Stimulated activated CD4-positive, alpha-beta T cell treated with anti-CD3 and anti-CD28 coated beads, Interleukin-1b, Interleukin-23, amount 100 ng/mL, for 1 hour (primary cell): ENCODE measurements at places on chromosomes 4 and X.

GRCh38 chrX:108312957-108313356 is 125.3 kb downstream of the COL4A6 start:
- DNase-seq, result no peak

GRCh38 chrX:130100180-130100579 is 10.1 kb downstream of the ELF4 start:
- no peak for DNase-seq

DNA sequence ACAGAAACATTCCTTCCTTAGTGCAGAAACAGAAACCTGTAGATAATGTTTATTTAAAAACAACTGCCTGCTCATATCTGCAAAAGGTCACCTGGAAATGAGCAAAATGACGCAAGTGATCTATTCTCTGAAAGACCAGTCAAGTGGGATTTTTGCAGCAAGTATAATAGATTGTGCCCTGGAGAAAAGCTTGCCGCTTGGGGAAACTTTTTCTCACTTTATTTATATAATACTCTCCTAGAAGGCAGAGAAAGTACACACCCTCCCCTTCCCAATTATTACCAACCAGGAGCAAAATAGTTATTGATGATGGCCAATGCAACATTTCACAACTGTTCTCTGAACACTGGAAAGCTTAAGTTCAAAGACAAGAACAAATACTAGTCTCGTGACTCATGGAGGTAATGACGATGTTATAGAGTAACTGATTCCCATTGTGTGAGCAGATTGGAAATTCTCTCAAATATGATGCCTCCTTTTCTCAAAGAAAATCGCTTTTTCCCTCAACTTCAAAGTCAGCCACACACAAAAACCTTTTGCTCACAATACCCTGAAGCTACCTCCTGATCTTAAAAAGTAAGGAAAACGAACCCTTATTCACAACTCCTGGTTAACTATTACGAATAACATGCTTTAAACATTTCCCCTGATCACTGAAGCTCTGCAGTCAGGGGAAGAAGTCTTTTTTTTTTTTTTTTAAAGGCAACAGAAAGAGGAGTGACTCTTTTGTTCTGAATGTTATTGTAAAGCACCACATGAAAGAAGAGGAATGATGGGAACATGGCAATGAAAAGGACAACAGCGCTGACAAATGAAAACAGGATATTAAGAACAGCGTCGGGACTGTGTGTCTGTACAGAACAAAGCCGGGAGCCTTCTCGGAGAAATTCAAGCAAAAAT is 41.0 kb downstream of the MID1 start:
- DNase-seq, result no peak

DNA sequence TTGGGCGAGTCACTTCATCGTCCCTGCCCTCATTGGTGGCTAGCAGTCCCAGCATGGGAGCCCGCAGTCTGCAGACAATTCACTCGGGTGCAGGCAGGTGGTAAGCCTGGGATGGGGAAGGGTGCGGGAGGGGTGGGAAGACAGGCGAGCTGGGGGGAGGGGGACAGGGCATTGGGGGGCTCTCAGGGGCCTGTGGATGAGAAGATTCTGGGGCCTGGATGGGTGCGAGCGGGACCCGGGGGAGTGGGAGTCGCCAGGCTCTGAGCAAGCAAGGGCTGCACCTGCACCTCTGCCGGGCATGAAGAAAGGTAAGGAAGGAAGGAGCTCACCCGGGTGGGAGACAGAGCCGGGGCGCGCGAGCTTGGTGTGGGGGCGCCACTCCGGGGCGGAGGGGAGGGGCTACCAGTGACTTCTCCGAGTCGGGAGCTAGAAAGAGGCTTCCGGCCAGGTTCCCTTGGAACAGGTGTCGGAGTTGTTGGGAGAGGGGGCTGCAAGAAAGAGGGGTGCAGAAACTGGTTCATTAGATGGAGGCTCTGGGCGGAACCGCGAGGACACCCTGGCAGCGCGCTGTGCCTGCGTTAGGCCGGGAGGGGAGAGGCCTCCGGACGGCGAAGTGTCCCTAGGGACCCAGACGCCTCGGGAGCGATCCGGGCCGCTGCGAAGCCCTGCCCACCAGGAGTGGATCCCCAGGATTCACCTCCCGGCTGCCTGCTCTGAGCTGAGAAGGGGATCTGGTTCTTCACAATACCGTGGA is 103.4 kb upstream of the PDLIM3 start:
- DNase-seq, result no peak

DNA sequence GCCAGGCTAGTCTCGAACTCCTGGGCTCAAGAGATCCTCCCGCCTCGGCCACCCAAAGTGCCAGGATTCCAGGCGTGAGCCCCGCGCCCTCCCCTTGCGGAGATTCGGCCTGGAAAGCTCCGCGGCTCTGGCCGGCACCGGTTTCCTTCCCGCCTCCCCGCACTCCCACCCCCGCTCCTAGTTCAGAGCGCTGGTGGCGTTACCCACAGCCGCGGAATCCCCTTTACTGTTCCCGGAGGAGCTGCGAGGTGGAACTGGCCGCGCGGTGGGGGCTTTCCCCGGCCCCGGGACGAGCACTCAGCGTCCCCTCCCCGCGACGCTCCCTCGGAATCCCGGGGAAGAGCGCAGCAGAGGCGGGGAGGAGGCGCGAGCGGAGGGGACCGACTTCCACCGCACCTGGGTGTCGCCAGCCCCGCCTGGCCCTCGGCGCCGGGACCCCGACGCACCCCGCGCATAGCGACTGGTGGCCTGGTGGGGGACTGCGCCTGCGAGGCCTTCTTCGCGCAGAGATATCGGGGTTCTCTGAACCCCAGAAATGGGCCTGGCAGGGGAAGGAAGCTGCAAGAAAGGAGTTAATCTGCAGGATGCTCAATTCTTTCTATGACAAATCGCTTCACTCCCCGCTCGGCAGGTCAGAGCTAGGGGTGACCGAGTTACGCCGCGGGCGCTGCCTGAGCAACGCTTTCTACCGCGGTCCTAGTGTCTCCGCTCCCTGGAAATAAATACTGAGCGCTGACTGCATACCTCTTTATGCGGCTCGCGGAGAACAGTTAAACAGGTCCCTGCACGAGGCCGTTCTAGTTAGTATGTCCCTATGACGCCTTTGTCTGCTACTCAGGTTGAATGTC is 14.6 kb upstream of the SLC25A4 start:
- no peak for DNase-seq

DNA sequence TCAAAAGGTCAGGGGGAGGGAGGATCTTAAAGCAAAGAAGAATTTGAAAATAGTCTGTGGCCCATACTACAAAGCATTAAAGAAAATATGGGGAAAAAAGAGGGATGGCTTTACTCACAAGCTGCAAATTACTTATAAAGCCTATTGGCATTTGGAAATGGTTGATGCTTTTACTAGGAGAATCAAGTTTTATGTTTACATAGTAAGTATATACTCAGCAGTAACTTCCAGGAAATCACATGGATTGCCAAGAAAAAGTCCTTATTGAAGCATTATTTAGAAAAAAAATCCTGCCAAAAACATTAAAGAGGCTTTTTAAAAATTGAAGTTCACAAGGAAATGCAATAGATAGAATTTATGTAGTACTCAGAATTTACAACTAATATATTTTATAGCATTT is 8.4 kb upstream of the SH3RF1 start:
- DNase-seq, result no peak

- DNase-seq, result no peak
Measured at GRCh38 chrX:128992107-128992971, 531.0 kb downstream of the SMARCA1 start.

DNA sequence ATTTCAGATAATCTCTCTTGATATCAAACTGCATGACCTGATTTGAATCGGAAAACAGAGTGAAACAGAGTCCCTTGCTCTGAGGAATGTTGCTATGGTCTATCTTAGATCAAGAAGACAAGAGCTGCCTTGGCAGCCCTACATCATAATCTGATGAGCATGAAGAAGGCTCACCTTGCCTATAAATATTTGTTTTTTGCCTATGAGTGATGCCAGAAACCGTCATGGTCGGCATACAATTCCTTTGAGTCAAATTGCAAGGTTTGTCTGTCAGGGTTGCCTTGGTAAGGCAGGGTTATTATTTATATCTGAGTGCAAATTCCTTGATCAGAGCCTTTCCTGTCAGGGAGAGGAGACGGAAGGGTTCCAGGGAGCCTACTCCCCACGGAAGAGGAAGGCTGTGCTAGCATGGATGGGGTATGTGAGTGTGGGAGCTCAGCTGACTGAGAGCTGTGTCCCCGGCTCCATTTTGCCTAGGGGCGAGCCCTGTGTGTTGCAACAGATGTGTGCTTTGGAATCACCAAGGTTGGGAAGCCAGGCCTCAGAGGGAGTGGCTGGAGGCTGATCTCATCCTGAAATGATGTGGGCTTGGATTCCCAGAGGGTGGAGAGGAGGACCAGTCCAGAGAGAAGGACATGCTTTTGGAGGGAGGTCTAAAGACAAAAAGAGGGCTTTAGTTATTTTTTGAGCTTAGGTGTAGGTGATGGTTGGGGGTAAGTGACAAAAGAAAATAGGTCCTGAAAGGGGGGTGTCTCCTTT is 43.6 kb downstream of the RTL9 start:
- DNase-seq, result no peak

DNA sequence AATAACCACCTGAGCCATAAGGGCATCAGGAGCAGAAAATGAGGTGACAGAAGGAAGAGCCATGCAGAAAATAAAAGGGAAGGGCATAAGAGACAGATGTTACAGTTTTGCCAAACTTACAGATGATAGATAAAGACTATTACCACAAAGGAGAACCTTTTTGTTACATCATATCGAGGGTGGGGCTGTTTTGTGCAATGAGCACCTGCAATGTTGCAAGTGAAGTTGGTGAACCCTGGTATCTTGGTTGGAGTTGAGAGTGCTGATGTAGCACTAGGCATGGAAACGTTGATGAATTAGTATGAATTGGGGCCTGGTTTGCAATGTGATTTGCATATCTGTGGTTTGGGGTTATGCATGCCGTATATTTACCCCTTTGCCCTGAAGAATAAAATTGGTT is 119.8 kb upstream of the TEX13D start:
- no peak for DNase-seq

DNA sequence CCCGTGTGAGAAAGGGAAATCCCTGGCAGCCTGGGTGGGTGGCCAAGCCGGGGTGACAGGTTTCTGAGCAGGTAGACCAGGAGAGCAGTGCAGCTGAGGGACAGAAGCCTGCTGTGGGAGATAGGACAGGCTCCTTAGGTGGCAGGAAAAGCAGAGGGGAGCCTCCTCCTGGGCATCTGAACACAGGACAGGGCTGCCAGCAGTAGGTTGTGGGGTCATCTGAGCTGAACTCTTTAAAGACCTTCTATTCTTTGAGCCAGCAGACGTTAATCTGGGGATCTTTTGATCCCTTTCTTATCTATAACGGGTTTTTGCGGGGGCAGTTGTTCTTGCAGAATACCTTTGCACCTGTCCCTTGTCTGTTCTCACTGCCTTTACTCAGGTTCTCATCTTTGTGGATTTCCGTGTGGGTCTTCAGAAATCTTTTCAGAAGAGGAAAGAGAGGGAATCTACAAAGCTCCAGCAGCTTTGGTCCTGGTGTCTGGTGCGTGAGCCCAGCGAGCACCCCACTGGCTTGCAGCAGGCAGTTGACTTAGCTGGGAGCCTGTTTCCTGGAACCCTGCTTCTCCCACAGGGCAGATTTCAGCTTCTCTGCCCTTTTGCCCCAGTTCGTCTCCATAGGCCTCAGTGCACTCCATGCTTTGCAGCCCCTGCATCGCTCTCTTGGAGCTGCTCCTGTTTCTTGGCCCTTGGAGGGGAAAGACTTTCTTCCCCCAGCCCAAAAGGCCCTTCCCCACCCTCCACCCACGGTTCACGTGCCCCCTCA is 35.8 kb upstream of the TADA2B start:
- no peak for DNase-seq

- DNase-seq, result no peak
Measured at GRCh38 chrX:108590496-108590895, 145.9 kb downstream of the IRS4 start.

- DNase-seq, result no peak
Measured at GRCh38 chrX:39814391-39814790, 283.4 kb downstream of the BCOR start.

- DNase-seq, result no peak
Measured at GRCh38 chr4:111499291-111499690, 646.0 kb upstream of the FAM241A start.

- DNase-seq, result no peak
Measured at GRCh38 chrX:36908801-36909675, 99.1 kb upstream of the FAM47C start.

DNA sequence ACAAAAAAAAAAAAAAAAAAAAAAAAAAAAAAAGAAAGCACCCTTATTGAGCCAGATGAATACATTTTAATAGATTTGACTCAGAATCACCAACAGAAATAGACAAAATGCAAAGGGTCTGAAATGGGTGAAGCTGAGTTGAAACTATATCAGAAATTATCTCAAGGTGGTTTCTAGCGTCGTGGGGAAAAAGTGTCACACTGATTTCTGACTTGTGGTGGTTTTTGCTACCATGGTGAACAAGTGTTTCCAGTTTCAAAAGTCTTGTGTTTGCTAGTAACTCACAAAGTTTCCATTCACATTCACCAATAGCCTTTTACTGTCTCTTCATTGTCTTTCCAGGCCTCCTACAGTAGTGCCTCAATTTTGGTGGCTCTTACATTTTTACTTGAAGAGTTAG is 135.5 kb downstream of the ARHGAP24 start:
- DNase-seq, result no peak

DNA sequence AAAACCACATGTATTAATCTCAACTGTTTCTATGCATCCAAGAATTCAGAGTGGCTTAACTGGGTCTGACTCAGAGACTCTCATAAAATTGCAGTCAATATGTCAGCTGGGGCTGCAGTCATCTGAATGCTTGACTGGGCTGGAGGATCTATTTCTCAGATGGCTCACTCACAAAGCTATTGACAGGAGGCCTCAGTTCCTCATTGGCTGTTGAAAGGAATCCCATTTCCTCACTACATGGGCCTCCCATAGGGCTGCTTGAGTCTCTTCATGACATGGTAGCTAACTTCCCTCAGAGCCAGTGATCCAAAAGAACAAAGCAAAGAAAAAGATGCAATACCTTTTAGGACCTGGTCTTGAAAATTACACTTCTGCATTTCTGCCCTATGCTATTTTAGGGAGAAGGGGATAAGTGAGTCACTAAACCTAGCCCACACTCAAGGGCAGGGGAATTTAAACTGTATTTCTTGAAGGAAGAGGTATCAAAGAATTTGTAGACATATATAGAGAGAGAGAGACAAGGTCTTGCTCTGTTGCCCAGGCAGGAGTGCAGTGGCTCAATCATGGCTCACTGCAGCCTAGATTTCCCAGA is 9.8 kb downstream of the SCFD2 start:
- DNase-seq, result no peak

GRCh38 chr4:76035799-76036380 is at the start of gene CXCL11:
Gene CXCL11 (minus strand): TSS chr4:76036070. CDS start chr4:76035987, 83 bp downstream.
- no peak for DNase-seq

GRCh38 chr4:138400543-138400942 is 158.4 kb upstream of the SLC7A11 start:
- DNase-seq, result no peak

DNA sequence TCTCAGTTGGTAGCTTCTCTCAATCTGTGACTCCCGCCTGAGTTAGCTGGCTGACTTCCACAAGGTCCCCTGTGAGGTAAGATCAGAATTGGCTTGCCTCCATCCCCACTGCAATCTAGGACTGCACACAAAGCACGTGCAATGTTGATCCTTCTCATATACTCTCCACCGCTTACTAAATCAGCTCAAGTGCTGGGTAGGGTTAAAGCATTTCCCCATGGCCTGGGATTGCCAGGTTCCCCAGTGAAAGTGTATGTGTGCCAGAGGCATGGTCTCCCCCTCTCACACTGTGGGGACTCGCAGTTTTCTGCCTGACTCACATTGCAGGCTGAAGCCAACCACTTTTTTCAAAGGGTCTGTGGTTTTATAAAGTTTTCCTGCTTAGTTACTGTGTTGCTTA is 886.9 kb downstream of the FAM133A start:
- DNase-seq, result no peak

- no peak for DNase-seq
Measured at GRCh38 chr4:102693262-102693850, 67.4 kb downstream of the MANBA start.
